ENCODE measurements at places on chromosomes 12 and 14.

DNA sequence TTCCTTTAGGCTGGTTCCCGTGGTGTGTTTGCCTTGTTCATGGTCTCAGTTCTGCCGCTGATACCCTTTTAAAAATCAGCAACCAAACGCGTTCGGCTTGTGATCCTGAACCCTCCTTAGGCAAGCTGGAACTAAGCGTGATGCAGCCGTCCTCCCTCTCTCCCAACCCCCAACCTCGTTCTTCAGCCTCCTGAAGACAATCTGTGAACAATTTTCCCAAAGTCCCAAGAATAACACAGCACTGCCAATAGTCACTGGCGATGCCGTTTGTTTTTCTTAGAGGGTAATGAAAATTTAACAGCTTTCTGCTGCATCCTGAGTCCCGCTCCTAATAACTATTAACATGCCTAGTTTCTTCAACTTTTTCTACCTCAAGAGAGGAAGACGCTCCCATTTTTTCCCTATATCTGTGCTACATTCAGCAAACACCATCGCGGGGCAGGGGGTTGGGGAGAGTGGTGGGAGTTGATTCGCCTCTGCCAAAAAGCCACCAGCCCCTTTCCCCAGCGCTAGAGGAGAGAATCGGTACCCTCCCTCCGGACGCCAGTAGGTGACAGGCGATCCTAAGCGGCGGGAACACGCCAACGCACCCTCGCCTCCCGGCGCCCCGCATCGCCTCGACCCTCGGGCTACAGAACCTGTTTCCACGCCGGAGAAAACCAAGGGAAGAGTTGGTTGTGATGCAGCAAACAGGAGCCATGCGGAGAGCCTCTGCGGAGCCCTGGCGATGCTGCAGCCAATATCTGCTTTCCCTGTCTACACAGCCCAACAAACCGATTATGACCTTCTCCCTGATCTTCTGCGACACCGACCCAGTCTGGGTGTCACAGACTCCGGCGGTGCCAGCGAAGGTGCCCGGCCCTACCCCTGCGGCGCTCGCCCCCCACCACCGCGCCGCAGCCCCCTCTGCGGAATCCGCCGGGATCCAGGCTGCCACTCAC is 752 bp downstream of the PRICKLE1 start:
- DNase-seq: no peak

- no peak for DNase-seq
Measured at GRCh38 chr14:70803321-70804310, 5.7 kb downstream of the MAP3K9 start.

DNA sequence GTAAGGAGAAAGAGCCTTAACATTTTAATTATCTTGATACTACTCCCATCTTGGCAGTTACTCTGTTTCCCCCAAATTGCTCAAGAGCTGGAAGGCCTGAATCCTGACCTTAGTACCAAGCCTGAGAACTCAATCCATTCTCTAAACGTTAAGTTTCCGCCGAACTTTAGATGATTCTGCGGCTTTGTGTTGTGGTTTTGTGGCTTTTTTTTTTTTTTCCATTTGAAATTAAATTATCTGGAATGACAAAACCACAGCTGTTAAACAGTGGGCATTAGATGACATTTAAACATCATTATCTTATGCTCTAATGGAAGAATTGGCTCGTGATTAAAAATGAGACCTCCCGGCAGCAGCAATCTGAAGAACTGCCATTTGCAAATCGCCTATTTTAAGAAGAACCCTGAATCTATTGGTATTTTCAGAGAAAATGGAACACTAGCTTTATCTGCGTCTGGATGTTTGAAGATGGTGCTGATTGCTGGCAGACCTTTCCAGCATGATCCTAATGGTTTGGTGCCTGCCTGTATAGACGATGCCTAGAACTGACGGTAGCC is 38.4 kb downstream of the TMEM132C start:
- no peak for DNase-seq

GRCh38 chr14:67018720-67019119 is 170.5 kb upstream of the GARIN2 start:
- no peak for DNase-seq

- no peak for DNase-seq
Measured at GRCh38 chr12:65156366-65156841, 13.0 kb upstream of the LEMD3 start.

DNA sequence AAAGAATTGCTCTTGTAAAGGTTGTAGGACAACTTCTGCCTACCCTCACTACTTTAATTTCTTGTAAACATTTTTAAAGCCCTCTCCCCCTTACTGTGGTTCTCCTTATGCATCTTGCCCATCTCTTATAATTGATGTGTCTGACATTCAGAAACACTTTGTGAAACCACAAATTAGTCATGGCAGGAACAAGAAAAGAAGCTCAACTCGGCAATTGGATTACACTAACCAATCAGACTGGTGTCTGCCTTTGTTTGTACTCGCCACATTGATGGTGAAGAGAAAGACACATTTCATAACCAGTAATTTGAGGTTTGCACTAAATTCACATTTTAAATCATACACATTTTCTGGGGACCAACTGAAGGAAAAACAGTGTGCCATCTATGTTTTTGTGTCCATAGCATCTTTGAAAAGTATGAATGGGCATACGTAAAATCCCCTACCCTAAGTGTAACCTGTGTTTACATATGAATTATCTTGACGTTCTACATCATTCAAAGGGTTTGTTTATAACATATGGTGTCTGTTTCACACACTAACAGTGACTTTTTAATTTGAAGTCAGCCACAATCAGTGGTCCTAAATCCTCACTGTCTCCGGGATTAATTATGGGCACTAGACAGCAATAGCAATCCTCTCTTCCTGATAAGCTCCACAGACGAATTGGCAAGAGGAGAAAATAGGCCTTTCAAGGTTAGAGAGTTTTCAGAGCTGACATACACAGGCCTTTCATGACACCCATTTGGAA is 49.9 kb downstream of the OTX2 start:
- DNase-seq: no peak

- no peak for DNase-seq
Measured at GRCh38 chr12:107012736-107013425, 25.9 kb upstream of the MTERF2 start.

DNA sequence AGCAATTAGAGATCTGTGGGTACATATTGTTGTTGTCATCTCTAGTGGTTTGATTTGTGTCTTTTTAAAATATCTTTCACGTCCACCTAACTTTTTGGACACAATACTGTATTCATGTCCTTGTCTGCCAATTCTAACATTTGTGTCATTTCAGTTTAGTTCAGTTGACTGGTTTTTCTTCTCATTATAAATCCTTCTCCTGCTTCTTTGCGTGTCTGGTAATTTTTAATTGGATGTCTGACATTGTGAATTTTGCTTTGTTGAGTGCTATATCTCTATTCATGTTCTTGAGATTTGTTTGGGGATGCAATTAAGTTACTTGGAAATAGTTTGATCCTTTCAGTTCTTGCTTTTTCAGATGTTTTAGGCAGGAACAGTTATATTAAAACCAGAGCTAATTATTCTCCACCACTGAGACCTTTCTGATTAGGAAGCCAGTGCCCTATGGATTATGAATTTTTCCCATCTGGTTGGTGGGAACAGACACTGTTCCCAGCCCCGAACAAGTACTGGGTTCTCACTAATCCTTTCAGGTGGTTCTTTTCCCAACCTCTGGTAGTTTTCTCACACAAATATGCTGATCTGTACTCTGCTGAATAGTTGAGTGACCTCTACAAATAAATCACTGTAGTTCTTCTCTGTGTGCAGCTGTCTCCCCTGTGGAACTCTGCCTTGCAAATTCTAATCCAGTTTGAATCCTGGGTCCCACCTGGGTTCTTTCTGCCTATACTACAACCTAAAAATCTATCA is 91.1 kb upstream of the DYNC1H1 start:
- DNase-seq: no peak

- DNase-seq: no peak
Measured at GRCh38 chr14:83372271-83372670, 1838.6 kb upstream of the SEL1L start.

GRCh38 chr14:39367387-39367751 is 64.9 kb downstream of the FBXO33 start:
- DNase-seq: no peak

- no peak for DNase-seq
Measured at GRCh38 chr12:57093415-57094207, 4.7 kb downstream of the NAB2 start.

DNA sequence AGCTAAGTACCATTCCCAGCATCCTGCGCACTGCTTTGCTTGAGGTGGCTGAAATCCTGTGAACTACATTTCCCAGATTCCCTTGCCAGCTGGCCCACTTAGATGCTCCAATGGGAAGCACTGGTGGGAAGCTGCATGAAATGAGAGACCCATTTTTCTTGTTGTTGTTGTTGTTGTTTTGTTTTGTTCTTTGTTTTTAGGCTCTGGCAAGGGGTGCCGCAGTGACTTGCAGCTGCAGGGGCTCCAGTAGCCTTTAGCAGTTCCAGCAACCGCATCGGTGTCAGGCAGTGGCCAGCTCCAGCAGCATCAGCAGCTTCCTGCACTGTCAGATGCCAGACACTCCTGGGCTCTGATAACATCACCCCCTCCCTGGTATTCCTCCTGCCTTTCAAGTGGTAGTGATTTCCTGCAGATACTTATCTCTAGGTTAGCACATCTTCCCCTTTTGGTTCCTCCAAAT is 8.8 kb upstream of the EGLN3 start:
- DNase-seq: no peak

DNA sequence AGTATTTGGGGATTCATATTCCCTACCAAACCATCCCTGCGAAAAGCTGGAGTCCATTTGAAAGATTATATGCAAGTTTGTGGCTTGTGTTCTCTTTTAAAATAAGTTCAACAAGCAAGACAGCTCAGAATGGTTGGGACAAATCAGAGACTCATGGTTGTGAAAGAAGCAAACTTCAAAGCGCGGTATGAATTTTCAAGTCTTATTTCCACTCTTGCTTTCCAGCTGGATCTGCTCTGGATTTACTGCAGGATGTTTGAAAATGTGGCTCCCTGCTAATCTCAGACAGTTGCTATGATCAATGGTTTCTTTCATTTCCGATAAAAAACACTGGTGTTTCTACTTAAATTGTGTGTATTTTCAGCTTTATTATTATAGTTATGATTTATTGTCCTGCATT is 477.5 kb downstream of the RAD51B start:
- no peak for DNase-seq

DNA sequence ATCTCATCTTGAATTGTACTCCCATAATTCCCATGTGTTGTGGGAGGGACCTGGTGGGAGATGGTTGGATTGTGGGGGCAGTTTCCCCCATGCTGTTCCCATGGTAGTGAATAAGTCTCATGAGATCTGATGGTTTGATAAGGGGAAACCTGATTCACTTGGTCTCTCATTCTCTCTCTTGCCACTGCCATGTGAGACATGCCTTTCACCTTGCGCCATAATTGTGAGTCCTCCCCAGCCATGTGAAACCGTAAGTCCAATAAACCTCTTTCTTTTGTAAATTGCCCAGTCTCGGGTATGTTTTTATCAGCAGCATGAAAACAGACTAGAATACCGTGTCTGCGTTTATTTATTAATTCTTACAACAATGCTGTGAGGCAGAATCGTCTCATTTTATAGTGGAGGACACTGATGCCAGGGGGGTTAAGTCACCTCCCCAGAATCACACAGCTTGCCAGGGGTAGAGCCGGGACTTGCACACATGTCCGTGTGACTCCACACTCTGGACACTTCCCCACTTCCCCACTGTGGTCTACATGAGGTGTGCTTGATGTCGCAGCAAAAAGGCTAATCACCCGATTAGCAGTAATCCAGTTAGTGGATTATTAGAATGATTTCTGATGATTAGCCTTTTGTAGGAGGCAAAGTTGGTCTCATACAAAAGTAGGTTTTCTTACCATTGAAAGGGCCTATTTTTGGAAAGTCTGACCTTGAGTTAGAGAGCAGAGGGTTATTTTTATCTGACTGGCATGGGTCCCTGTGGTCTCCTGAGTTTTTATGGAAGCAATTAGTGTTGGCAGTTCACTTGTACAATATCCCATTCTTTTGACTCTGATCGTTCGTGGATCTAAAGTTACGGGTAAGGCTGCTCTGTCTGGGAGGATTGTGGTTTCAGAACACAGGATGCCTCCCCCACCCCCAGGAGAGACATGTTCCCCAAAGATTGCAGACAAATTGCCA is 47.4 kb upstream of the BCL7A start:
- DNase-seq: no peak

- DNase-seq: no peak
Measured at GRCh38 chr14:33307691-33308251, 369.1 kb downstream of the NPAS3 start.

GRCh38 chr12:3218228-3219171 is 141.3 kb downstream of the TSPAN9 start:
- DNase-seq: no peak

- no peak for DNase-seq
Measured at GRCh38 chr14:51210594-51210993, 29.5 kb upstream of the TMX1 start.

GRCh38 chr12:62468397-62468796 is 1.8 kb downstream of the MON2 start:
- DNase-seq: no peak

DNA sequence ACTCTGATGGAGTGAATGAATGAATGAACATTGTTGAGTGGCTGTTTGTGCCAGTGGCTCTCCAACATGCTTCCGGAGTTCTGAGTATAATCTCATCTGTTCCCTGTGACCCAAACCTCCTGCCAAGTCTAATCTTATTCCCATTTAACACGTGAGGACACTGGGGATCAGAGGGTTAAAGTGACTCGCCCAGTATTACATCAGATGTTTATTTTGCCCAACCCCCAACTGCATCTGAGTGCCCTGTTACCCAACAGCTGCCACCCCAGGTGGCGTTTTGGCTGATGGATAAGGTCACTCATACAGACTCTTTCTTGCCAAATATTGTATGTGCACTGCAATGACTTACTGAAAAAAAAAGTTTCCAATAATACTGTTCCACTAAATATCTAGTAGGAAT is 210.9 kb downstream of the EXOC5 start:
- DNase-seq: peak; percentile 28

GRCh38 chr14:43019826-43020225 is 1413.2 kb downstream of the LRFN5 start:
- DNase-seq: no peak

DNA sequence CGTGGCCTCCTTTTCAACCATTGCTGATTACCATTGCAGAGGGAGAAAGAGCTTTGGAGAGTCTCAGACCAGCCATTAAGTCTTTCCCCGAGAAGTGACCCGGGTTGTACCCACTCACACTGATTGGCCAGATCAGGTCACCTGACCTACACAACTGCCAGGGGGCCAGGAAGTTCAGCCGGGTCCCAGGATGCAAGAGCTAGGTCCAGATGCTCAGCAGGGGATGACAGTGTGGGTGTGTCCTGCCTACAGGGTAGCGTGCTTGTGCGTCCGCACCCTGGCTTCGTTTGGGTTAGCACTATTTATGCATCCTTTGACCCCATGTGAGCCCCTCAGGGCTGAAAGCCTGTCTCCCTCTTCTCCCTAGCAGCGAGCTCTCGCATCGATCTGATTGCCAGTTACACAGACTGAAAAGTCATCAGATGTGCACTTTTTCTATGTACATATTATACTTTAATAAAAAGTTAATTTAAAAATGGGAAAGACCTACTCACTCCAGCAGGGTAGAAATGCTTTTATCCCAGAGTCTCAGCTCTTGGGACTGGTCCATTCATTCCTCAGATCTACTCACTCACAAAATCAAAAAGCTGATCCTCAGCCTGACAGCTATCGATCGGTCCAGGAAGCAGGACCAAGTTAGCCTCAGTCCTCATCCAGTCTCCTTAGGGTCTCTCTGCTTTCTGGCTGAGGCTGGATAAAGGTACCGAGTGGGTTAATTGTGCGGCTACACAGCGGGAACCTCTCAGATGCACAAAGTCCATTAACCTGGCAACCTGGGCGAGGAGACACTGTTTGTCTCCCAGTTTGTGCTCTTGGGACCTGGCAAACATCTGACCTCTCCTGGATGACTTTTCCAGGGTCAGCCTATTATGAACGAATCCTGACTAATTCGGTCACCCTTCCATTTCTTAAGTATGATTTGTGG is 68.0 kb downstream of the SERPINA3 start:
- DNase-seq: no peak

- no peak for DNase-seq
Measured at GRCh38 chr14:26527095-26527494, 70.7 kb downstream of the NOVA1 start.
